ENCODE measurements at places on chromosomes 7 and 10.

DNA sequence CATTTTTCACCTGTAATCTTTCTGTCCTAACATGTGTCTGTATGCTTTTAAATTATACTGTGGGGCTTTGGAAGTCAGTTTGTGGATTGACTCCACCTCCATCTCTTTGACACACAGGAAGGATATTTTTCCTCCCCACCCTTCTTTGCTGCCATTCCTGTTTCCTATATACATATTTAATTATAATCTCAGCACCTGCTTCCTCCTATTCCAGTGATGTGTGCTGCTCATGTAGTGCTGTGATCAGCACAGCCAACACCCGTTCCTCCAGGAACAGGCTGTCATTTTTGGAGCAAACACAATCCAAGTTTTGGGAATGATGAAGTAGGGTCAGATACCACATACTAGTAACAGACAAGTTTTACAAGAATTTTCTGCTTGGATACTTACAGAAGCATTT is 135.0 kb upstream of the PRPS1L1 start:
- no peak for DNase-seq

- DNase-seq = no peak
Observed at GRCh38 chr7:130361681-130362080, 17.1 kb downstream of the CPA5 start.

GRCh38 chr10:78856421-78856820 is 212.3 kb upstream of the ZMIZ1 start:
- DNase-seq = peak; percentile 80

GRCh38 chr10:116427671-116428070 is at the start of gene PNLIPRP3:
Gene PNLIPRP3 (plus strand): TSS chr10:116427847. CDS start chr10:116428013, 166 bp downstream.
- DNase-seq = no peak

- DNase-seq = no peak
Observed at GRCh38 chr7:11410656-11411644, 421.0 kb downstream of the THSD7A start.

All from osteocyte (in vitro differentiated cells).